ENCODE measurements at places on chromosomes 1 and 21. TPM values are rescaled to one million over a fixed set of nuclear protein-coding genes. Genes with fewer than 3 reads are reported as not detected.

DNA sequence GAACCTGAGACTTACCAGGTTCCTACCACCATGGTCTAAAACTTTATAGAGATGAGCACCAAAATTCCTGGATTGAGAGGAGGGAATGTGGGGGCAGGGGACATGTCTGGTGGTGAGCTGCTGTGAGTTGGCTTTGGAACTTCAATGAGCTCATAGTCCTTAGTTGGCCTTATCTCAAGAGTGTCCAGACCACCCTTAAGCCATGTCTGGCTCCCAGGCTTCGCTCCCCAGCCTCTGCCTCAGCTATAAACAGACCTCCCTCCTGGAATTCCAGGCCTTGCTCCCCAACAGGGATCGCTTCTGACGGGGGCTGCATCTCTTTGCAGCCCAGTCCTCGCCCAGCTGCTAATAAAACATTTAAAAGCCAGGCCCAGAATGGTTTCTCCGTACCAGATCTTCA is 19.5 kb downstream of the ATF3 start:
- no peak for DNase-seq

DNA sequence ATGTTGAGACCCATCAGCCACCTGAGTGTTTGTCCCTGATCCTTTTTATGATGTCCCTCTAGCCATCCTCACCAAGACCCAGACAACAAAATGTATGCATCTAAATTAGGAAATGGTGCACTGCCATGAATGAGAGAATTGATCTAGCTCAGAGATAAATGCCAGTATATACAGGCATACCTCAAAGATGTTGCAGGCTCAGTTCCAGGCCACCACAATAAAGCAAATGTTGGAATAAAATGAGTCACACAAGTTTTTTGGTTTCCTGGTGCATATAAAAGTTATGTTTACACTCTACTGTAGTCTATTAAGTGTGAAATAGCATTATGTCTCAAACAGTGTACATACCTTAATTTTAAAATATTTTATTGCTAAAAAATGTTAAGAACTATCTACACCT is 63.9 kb downstream of the CHIA start:
- no peak for DNase-seq

DNA sequence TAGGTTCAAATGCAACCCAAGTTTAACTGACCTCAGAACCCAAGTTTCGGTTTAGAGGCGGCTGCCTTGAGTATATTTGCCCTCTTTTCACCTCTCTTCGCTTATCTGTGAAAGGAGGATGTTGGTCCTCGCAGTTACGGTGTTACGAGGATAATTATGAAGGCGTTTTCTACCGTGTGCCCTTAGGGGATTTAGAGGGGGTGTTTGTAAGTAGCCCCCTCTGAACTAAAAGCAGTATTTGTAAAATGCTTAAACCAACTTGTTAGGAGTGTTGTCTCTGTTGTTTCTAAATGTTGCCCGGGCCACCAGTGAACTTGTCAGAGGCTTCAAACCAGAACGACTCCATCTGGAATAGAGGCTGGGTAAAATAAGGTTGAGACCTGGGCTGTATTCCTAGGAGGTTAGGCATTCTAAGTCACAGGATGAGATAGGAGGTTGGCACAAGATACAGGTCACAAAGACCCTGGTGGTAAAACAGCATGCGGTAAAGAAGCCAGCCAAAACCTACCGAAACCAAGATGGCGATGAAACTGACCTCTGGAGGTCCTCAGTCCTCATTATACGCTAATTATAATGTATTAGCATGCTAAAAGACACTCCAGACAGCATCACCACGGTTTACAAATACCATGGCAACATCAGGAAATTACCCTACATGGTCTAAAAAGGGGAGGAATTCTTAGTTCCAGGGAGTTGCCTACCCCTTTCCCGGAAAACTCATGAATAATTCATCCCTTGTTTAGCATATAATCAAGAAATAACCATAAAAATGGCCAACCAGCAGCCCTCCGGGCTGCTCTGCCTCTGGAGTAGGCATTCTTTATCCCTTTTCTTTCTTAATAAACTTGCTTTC is 1.0 kb upstream of the PSRC1 start:
- no peak for DNase-seq

GRCh38 chr1:183911285-183911684 is 106.4 kb downstream of the RGL1 start:
- peak; percentile 29 for DNase-seq

DNA sequence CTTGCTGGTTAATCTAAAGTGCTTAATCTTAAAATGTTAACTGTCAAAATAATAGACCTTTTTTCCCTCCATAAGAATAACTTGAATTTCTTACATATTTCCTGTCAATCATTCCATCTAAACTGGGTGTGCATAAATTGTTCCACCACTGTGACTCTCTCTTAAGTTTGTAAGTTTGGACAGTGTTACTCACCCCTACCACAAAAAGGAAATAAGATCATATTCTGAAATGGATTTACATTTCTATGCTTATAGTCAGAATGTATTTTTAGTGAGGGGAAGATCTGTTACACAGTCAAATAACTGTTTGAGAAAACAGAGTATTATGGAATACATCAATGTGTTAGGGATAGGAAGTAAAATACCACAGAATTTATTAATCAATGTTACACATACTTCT is 109.6 kb upstream of the DPYD start:
- no peak for DNase-seq

DNA sequence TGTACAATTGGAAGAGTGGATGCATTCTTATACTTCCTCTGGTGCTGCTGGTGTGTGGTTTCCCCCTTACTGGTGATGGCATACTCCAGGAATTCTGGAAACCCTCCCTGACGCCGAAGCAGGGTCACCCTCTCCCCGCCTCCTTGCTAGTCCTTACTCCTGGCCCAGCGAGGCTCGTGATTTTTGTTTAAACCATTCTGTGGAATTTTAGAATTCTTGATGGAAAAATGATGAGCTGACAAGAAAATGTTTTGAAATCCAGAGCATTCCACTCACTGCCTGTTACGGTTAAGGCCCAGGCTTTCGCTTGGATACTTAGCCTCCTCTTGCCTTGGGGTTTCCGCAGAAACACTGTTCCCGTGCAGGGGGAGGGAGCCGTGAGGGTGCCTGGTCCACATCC is 41.1 kb downstream of the IL6R start:
- DNase-seq = no peak

DNA sequence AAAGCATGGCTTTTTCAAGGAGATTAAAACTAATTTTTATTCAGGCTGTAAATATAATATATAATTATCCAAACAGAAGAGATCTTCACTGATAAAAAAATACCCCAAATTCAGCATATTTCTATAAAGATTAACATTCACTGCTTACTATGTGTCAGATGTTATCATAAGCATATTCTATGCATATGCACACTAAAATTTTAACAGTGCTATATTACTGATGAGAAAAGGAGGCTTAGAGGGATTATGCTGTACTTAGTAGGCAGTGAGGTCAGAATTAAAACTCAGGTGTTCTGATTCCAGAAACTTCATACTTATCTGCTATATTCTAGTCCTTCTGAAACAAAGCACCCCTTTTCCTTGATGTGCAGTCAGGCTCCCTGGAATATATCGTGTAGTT is 33.8 kb upstream of the ATP6V1G3 start:
- DNase-seq = no peak

- DNase-seq = no peak
Observed at GRCh38 chr1:246815693-246816270, 91.6 kb downstream of the SCCPDH start.

DNA sequence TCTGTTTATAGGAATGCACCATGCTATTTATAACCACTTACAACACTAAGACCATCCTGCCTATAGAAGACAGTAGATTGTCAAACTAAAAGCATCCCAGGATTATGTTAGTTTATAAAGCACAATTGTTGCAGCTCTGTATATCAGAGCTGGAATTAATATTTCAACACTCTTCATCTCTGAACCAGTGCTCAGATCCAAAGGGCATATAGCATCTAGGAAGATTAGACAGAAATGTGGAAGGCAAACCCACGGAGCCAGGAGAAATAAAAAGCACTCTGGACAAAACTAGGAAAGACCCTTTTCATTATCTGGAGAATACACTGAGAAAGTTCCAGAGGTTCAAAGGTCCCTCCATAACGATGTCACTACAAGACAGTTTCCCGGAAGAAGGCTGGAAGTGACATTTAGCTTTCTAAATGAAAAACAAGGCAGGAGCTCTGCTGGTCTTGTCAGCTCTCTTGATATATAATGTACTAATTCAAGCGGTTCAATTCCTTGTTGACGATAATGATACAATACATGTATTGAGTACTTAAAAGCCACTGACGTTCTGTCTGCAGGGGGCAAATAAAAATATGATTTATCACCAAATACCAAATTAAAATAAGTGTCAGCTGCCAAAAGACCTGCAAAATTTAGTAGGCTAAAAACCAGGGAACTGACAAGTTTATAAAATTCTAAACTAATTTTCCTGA is 91.8 kb upstream of the BCL10 start:
- DNase-seq = no peak

DNA sequence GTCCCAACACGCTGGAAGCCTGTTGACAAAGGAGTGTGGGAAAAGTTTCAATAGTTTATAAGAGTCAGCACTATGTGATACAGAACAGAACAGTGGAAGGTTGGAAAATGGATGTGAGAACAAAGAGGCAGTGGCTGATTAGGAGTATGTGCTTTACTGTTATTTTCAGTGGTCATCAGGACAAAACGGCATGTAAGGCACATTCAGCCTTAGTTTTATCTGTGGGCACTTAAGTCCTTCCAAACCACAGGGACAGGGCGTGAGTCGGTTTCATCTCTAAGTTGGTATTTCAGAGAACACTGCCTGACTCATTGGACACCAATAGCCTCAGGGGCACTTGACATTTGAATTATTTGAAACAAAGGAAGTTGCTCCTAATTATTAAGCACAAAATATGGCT is 306.9 kb downstream of the ASTN1 start:
- DNase-seq = no peak

- no peak for DNase-seq
Observed at GRCh38 chr1:48767975-48768510, 8.6 kb downstream of the BEND5 start.

The OR2L13 gene
- not detected for total RNA-seq

The TMEM240 gene
- 0.79 TPM for total RNA-seq

The NTMT2 gene
- total RNA-seq = not detected

The CR1 gene
- 0.14 TPM for total RNA-seq

All from pancreas (tissue), 10 donors.